ENCODE measurements at places on chromosomes 3 and 15.

- DNase-seq, result no peak
These were observed 1.3 kb downstream of the CAV3 start for GRCh38 chr3:8734908-8735307.

DNA sequence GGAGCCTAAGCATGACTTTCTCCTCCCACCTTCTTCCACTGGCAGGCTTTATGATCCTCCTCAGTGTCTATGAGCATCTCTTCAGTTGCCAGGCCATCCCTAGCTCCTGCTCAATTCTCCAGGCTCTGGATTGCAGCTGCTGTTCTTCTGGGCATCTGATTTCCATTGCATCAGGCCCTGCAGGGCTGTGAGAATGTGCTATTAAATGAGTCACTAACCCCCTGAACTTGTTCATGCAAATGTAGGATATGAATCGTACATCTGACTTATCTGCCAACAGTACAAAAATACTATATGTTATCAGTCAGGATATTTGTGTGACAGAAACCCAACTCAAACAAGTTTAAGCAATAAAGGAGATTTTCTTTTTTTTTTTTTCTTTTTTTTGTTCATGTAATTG, 11.9 kb downstream of the GPR176 start:
- no peak for DNase-seq

DNA sequence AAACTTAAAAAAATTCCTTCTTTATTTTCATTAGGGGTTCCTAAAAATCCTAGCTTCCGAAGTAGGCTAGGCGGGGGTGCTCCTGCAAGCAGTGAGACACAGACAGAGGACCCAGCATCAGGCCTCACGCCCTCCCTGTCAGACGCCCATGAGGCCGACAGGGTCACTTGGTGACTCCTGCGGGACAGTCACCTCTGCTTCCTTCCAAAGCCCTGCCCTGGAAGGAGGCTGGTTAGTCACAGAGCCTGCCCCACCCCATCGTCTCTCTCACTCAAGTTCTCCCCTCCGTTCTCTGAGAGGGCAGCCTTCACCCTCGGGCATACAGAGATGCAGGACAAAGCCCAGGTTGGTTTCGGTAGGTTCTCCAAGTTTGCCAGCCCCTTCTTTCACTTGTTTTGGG, 38.6 kb downstream of the EHD4 start:
- no peak for DNase-seq

GRCh38 chr15:43238671-43239131, 17.9 kb upstream of the EPB42 start:
- DNase-seq, result no peak

DNA sequence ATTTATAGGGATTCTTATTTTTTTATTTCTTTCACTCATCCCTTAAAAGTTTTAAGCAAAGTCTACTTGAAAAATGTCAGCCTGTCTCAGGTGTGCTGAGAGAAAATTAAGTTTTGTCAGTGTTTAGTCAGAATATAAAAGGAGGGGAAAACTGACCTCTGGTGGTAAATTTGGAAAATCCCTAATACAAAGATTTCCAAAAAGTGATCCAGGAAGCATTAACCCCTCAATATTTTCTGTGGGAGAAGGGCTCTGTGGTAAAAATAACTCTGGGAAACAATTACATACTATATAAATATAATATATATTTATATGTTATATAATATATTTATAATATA, 41.0 kb upstream of the FRMD4B start:
- no peak for DNase-seq

DNA sequence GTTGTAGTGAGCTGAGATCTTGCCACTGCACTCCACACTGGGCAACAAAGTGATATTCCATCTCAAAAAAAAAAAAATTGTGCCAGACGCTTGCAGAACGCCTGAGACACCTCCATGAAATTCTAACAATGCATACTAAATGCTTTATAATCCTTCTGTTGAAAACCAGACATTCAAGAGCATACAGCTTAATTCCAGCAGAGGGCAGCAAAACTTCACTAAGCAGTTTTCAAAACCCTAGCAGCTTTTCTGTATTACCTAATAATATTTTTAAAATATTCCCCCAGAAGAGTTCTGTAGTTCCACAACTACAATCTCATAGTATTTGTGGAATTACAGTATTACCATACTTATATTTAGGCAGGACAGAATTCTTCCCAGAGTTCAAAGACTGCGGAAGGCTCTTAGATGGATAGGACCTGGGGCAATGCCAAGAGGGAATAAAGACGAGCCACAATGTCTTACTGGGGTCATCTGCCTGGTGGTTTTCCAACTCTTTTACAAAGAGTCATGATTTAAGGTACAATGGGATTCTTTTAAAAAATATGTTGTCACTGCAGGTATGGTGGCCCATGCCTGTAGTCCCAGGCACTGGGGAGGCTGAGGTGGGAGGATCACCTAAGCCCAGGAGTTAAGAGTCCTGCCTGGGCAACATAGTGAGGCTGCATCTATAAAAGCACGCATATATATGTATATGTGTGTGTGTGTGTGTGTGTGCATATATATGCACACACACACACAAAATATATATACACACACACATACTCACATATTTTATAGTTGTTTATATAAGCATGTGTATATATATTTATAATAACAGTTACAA, 19.6 kb upstream of the TASOR start:
- DNase-seq, result no peak

GRCh38 chr3:31417486-31417885, 115.2 kb upstream of the STT3B start:
- no peak for DNase-seq

- no peak for DNase-seq
These were observed 589 bp downstream of the EPB42 start for GRCh38 chr15:43219929-43220928.

- no peak for DNase-seq
These were observed 25.0 kb upstream of the BCL6 start for GRCh38 chr3:187770224-187770623.

- DNase-seq, result no peak
These were observed 126.2 kb upstream of the PFN2 start for GRCh38 chr3:150096700-150097587.

DNA sequence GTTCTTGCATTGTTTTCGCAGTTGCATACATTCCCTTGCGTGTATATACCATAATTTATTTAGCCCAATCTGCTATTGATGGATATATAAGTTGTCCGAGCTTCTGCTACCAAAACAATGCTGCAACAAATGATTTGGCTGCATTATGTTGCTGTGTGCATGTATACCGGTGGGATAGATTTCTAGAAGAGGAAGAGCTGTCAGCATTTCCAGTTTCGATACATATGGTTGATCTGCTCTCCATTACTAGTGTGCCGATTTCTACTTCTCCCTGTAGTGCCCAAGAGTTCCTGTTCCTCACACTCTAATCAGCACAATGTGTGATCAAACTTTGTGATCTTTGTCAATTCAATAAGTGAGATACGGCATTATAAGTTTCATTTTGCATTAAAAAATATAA, 92.8 kb upstream of the NMNAT3 start:
- DNase-seq, result no peak

DNA sequence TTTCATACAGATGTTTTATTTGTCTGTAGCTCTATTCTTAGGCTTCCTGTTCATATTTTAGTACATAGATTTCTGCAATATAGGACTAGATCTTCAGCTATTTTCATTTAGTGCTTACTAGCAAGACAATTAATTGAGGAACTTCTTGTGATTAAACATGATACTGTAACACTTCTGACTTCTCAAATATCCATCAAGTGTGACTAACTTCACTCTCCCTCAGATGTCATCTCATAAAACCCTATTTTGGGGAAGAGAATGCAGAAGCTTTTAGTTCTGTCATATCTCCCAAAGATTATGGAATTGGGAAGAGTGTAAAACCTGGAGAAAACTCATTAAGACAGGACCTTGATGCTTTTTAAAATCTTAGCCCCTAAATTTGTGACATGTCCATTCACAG, 28.6 kb upstream of the GOLIM4 start:
- no peak for DNase-seq

DNA sequence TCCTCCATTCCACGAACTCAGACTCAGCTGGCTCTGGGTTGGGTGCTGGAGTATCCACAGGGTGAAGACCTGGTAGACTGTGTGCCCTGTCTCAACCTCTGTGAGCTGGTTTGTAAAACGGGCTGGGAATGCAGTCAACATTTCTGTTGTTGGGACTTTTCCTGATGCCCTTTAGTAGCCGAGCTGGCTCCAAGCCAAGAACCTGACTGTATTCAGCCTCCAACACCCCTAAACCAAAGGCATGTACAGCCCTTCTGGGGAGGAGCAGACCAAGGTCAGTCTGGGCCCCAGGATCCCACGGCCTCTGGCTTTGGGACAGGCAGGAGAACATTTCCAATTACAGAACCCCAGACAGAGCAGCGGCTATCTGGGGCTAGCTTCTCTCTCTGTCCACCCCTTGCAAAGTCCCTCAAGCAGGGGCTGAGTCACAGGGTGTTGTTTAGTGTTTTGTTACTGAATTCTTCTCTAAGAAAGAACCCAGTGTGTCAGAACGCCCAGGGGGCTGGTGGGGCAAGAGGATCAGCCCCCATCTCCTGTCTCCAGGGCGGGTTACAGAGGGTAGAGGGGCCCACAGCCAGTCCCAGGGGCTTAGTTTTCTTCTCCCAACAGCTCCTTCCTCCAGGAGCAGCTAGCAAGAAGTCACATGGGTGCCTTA, 56.8 kb upstream of the SLC6A6 start:
- DNase-seq, result no peak

DNA sequence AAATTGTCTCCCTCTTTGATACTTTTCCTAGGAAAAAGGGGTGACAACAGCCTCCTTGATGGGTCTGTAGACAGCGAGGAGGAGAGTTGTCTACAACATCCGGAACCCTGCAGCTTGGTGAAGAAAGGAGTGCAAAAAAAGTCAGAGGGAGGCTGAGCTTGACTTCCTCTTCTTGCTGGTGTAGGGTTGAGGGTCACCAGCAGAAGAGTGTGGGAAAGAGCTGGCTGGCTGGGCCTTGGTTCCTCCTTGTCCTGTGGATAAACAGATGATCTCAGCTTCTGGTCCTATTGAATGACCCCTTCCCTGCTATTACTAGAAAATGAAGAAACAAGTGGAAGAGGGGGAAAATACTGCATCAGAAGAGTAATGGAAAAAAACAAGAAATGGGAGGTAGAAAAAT, 20.4 kb downstream of the SLC7A14 start:
- no peak for DNase-seq

GRCh38 chr15:85927931-85928537, 133.3 kb upstream of the KLHL25 start:
- DNase-seq, result no peak

- DNase-seq, result no peak
These were observed 2.5 kb downstream of the ANP32A start for GRCh38 chr15:68818066-68818768.

DNA sequence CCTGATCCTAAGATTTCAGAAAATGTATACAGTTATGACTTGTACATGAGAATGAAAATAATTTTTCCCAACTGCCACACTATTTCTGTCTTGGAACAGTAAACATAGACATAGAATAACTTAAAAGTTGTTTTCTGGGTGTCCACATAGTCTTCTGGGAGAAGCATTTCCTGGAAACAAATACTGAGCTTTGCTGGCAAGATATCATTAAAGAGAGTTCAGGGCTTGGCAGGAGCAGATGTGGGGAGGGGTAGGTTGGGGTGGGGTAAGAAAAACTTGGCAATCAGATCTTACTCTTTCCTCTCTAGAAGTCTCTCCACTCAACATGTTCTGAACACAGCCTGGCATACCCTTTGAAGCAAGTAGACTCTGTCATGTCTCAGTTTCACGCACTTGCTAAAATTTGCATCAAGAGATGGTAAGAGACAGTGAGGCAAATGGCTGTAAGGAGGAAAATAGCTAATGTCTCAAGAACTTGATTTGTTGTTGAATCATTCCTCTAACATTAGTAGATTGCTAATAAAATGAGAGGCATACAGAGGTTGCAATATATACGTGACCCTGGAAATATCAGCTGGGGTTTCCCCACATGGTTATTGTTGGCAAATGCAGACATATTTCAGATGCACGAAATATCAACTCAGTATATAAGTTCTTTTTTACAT, 27.3 kb upstream of the ABI3BP start:
- DNase-seq, result no peak

DNA sequence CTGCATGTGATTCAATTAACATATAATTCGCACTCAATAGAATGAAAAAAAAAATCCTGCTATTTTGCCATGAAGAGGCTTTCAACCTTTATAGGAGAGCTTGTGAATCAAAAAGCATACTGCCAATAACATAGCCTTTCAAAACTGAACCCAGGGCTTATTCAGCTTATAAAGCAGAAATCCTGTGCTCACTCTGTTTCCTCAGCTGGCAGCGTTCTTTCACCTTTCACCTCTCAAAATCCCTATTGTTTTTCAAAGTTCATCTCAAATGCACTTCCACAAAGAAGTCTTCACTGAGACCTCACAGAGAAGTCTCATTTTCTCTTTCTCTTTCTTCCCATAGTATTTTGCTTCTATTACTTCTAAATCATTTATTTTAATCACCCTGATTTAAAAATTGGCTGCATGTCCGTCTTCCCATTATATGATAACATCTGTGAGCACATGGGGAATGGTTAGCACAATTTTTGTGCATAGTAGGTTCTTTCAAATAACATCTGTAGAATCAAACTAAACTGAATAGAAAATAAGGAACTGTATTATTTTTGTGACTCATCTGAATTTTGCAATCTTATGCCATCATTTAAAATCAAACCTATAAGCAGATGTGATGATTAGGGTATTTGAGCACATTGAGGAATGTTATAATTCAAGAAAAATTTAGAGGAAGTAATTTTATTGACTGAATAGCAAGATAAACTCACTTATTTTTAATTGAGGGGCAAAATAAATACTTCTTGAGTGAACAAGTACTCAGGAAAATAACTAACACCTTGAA, 373.4 kb downstream of the NLGN1 start:
- no peak for DNase-seq

- DNase-seq, result peak; percentile 43
These were observed 37.7 kb downstream of the FAM174B start for GRCh38 chr15:92617549-92618520.
